Right ventricle myocardium superior (tissue), 1 donor: ENCODE measurements at places on chromosomes 1 and 21.
A peak's percentile ranks its signal among the peaks of the same experiment; 100 is the strongest.

DNA sequence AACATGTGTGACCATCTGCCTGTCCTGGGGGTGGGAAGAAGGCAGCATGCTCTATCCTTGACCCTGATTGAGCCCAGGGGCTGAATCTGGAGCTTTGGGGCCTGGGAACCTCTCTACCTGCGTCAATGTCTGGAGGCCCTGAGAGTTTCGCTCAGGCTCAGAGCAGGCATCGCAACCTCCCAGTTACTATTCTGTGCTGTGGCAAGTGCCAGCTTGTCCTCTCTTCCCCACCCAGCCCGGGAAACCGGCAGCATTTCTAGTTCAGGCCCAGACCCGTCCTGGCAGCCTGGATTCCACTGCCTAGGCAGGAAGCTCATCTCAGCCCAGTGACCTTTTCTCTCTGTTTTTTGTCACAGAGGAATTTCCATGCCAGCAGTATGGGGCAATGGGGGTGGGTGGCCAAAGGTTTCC is 10.0 kb upstream of the IRF6 start:
- DNase-seq, result no peak

DNA sequence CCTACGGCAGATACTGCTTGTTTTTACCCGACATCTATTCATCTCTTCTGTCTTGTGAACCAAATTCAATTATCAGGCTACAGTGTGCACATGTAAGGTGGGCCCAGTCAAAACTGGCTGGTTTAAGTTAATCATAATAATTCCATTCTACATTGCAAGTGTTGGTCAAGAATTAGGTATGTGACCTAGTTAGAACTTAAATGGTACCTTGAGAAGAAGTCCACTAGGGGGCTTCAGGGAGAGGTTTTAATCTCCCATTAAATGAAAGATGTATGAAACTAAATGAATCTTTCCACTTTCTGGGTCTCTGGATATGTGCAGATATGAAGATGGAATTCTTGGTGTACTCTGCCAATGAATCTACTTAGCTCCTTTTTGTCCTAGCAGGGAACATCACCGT is 187.1 kb downstream of the CDC42BPA start:
- no peak for DNase-seq

- peak; percentile 74 for DNase-seq
Measured at GRCh38 chr1:182299728-182300616, 91.6 kb downstream of the GLUL start.

DNA sequence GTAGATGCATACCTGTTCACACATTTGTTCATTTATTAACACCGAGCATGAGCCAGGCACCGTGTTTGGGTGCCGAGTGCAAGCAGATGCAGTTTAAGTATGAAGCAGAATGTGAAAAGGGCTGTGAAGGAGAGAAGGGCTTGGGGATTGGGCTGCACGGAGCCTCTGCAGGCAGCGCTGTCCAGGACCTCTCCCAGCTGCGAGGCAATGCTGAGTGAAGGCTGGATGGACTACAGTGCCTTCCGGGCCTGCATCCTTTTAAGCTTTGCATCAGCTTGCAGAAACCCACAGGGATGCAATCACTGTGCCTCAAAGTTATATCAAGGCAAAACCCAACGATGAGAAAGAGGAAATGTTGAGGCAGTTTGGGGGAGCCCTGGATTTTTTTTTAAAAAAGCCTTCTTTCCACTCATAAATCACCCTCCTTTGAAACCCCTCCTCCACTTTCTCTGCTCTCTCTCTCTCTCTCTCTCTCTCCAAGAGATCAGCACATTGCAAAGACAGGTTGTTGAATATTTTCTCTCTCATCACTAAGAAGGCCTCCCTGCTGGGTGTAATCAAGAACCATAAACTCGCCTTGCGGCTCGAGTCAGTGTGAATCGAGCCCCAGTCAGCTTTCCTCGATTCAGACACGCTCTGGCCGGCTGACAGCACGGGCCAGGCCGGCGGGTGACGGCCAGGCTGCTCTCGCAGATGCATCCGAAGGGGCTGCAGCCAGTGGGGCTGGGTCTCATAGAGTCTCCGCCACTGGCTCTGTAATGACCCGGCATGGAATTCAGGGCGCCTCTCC is 89.2 kb upstream of the POU3F1 start:
- no peak for DNase-seq

DNA sequence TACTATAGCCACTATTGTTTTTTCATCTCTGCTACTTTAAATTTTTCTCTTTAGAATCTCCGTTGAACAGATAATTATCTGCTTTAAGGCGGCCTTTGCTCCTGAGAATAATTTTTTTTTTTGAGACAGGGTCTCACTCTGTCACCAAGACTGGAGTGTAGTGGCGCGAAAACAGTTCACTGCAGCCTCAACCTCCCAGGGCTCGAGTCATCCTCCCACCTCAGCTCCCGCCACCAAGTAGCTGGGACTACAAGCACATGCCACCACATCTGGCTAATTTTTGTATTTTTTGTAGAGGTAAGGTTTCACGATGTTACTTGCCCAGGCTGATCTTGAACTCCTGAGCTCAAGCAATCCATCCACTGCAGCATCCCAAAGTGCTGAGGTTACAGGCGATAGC is 28.6 kb downstream of the TRIT1 start:
- DNase-seq, result no peak
